Stimulated activated CD8-positive, alpha-beta memory T cell treated with anti-CD3 and anti-CD28 coated beads, Interleukin-7, amount 100 ng/mL, for 1 hour (primary cell): ENCODE measurements at places on chromosomes 16 and 17.

DNA sequence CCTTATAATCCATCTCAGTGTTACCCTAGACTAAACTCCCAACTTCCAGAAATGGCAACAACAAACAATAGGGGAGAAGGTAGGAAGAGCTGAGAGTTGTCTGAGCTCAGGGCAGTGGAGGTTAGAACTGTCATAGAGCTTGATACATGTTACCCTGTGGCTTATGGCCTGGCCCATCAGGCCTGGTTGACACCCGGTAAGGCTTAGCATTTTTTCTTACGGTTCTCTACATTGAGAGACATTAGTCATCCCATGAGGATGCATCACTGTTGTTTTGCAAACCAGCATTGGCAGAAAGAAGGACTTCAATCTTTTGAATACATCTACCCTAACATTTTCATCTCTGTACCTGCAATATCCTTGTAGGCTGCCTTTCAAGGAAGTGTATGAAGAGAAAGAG lies 226.6 kb downstream of the PHKB start:
- DNase-seq: no peak

GRCh38 chr17:66764506-66764905 lies 70.4 kb upstream of the CACNG5 start:
- DNase-seq: no peak

- no peak for DNase-seq
These were observed 5.7 kb upstream of the SPATA32 start for GRCh38 chr17:45267436-45268055.

GRCh38 chr17:61687769-61688168 lies 96.8 kb upstream of the NACA2 start:
- DNase-seq: no peak

- no peak for DNase-seq
These were observed 93.0 kb upstream of the CORO6 start for GRCh38 chr17:29715680-29716079.

GRCh38 chr16:6643080-6643686 lies 689.5 kb upstream of the RBFOX1 start:
- DNase-seq: peak; percentile 3

GRCh38 chr16:68445458-68445857 lies 2.9 kb downstream of the SMPD3 start:
- no peak for DNase-seq

GRCh38 chr17:10091046-10091445 lies 107.4 kb downstream of the GAS7 start:
- no peak for DNase-seq
